Stimulated activated CD4-positive, alpha-beta T cell treated with anti-CD3 and anti-CD28 coated beads, TNF-alpha, amount 100 ng/mL, for 48 hours (primary cell): ENCODE measurements at places on chromosomes 4 and X.

- DNase-seq, result no peak
These were observed 54.6 kb upstream of the HHIP start for GRCh38 chr4:144591401-144591800.

DNA sequence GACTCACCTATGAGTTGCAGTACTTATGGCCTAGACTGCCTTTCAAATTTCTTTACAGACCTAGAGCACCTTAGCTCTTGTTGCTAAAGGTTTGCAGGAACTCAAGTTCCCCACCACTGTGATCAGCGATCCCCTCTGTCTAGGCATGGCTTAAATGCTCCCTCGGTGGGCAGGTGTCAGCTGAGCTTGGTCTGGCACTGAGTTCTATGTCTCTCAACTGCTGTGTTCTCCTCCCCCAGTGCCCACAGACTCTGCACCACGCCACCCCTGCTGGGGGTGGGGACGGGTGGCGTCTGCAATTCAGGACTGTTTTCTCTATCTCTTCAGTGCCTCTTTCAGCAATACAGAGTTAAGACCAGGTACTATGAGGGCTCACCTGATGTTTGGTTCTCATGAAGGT lies 30.5 kb downstream of the TMEM271 start:
- DNase-seq, result no peak

- no peak for DNase-seq
These were observed 54.5 kb downstream of the CCSER1 start for GRCh38 chr4:90181644-90182043.

DNA sequence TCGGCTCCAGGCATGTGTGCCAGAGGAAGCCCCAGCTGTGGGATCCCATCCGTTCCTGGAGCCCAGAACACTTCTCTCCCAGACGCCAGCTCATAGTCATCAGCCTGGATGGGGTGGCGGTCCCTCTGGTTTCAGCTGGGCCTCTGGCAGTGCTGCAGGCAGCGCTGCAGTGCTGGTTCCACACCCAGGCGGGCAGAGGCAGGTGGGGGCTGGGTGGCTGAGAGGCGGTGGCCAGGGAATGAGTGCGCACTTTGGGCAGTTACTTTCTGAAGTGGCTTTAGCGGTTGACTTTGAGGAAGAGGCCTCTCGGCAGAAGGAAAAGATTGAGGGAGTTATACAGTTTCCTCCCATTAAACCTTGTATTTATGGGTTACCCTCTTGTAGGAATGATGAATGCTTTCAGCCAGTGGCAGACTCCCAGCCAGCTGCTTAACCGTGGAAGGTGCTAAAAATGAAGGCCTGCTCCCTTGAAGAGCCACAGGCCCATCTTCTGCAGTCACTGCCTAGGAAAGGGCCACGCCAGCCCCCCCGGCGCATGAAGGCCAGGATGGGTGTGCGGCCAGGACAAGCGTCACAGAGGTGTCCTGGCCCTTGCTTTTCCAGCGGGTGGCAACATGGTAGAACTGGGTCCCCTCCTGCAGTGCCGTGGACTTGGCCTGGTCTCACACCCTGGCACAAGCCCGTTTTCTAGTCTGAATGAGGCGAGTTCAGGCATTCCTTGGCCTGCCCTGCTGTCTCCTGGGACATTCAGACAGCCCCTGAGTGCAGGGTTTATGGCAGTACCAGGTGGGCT lies 9.9 kb downstream of the TADA2B start:
- no peak for DNase-seq

DNA sequence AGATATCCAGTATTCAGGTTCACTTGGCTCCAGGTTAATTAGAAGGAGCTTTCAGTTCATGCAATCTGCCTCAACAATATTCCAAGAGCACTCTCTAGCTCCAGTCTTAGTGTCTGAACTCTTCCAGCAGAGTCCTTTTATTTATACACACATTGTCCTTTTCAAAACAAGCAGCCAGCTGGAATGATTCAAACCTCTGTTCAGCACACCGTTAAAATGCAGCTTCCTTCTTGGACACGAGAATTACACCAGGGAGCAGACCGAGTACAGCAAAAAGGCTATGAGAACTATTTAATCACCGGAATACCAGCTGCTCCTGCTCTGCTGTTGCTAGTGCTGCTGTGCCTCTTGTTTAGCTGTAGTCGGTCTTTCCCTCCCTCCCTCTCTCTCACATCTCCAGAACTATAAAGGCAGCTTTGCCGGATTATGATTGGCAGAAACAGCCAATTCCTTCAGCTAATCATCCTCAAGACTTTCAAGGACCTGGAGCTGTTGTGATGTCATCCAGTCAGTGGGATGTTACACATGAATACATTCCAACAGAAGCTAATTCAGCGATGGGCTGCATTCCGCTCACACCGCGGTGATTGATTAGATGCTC lies at the start of gene NDST4:
Gene NDST4, minus strand, starts transcription at position 115 of the 601 bp plus-strand sequence. CDS start 36,584 bp downstream, outside the sequence.
- DNase-seq, result no peak

- DNase-seq, result no peak
These were observed 61.8 kb downstream of the NFKB1 start for GRCh38 chr4:102563000-102563399.

DNA sequence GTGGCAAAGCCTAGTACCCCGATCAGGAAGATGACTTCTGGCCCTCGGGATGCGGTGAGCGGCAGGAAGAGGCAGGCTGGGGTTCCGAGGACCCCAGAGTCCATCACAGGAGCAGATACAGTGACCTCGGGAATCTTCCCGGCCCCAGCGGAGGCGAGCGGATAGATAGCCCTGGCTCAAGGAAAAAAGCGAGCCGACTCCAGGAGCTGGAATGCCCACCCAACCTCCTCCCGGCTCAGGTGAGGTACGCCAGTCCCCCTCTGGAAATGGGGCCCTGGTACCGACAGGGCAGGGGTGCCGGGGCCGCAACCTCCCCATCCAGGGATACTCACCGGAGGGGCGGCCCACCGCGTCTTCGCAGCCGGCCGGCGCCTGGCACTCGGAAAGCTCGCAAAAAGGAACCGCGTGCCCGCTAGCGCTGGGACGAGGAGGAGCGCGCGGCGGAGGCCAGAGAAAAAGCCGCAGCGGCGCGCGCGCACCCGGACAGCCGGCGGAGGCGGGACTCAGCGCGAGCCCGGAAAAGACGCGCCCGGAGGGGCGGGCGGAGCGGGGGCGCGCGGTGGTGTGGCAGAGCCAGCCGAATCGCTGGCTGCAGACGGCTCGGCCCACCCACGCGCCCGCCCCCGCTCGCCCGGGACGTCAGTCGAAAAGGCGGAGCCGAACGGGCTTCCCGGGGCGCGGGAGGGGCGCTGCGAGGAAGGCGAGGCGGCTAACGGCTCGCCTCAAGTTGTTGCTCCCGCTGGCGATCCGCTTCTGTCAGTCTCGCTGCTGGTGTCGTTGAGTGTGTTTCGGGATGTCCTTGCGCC lies at the start of gene ACSL4:
Gene ACSL4, minus strand, starts transcription at position 451 of the 806 bp plus-strand sequence. CDS start 49,894 bp downstream, outside the sequence.
- peak; percentile 75 for DNase-seq

- DNase-seq, result no peak
These were observed 81.5 kb downstream of the SHROOM2 start for GRCh38 chrX:9867753-9868152.

DNA sequence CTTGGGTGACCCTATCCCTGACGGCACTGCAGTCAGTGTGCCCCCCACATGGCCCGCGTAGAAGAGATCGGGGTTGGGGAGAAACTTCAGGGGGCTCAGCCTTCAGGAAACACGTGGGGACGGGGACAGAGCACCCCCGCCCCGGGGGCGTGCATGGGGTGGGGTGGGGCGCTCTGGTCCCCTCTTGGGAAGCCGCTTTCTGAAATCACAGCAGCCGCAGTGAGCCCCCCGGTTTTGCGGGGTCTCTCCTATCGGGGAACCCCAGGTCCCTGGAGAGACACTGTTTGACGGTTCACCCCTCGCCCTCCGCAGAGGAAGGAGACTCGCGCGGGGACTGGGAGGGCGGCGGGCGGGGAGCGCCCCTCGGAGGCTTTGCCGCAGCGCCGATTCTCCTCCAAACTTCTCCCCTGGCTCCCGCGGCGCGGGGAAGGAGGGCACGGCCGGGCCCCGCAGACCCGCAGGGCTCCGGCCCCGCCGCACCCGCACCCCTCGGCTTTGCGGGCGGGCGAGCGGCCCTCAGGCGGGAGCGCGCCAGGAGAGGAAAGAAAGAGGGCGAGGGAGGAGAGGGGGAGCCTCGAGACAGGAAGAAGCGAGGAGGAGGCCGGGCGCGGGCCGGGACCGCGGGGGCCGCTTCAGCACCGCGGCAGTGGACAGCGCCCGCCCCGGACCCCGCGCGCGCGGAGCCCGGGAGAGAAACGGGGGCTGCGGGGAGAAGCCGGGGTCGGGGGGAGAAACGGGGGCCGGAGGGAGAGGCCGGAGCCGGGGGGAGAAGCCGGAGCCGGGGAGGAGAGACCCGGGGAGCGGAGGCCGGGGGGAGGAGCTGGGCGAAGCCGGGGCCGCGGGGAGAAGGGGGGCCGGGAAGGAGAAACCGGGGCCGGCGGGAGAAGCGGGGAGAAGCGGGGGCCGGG lies 612 bp downstream of the CPLX1 start:
- DNase-seq, result no peak

DNA sequence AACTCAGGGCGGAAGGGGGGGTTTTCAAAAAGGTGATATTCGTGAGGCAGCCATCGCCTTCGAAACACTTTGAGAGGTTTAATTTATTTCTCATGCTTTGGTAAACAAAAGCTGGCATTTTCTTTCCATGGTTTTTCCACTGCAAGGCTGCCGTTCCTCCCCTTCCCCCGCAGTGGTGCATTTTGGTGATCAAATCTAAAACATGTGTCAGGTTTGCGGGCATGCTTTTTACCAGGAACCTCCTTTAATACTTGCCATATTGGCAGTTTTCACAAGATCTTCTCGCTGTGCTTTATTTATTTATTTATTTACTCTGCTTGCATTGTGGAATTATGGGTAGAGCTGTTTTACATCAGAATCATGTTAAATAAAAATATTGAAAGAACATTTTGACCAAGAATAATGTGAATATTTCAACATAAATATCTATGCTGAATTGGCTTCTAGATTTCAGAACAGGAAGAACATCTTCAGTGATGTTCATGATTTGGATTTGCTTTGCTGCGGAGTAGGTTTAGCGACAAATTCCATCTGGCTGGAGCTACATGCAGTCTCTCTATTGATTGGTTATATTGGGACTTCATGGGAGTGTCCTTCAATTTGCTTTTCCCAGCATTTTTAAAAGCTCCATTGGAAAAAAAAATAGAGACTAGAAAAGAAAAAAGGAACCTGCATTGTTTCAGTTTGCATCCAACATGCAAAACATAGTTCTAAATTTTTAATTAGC lies 54.4 kb downstream of the STOX2 start:
- DNase-seq, result no peak

DNA sequence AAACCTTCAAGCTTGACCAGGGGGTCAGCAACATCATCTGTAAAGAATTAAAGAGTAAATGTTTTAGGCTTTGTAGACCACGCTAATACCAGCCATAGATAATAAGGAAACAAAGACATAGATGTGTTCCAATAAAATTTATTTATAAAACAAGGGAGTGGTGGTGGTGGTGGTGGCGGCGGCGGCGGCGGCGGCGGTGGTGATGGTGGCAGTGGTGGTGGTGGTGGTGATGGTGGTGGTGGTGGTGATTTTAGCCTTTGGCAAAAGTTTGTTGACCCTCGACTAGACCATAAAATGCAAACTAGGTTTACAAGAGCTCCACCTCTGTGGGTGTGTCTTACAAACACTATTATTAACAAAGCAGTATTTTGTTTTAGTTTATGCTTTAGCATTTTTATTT lies 222.3 kb upstream of the SPOCK3 start:
- no peak for DNase-seq

DNA sequence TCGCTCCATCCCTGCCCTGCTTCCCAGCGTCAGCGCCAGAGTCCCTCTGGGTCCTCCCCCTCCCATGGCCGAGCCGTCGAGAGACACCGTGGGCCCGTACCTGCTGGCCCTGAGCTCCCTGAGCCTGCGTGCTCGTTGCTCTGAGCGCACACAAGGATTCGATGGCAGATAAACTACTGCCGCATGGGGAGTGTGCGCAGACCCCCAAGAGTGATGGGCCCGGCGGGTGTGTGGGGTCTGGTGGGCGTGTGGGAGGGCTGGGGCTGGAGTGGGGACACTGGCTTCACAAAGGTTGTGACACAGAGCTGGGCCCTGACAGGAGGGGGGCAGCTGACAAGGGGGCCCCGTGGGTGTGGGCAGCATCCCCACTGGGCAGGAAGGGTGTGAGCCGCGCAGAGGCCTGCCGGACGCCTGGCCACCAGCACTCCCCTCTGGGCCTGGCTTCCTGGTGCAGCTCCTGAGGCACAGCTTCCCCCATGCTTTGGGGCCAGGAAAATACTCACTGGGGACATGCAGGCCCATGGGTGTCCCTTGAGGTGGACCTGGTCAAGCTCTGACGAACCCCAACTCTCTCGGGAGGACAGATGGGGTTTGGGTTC lies 4.8 kb upstream of the RGS12 start:
- DNase-seq, result no peak

GRCh38 chrX:65017451-65017850 lies 41.2 kb upstream of the ZC4H2 start:
- DNase-seq, result no peak

DNA sequence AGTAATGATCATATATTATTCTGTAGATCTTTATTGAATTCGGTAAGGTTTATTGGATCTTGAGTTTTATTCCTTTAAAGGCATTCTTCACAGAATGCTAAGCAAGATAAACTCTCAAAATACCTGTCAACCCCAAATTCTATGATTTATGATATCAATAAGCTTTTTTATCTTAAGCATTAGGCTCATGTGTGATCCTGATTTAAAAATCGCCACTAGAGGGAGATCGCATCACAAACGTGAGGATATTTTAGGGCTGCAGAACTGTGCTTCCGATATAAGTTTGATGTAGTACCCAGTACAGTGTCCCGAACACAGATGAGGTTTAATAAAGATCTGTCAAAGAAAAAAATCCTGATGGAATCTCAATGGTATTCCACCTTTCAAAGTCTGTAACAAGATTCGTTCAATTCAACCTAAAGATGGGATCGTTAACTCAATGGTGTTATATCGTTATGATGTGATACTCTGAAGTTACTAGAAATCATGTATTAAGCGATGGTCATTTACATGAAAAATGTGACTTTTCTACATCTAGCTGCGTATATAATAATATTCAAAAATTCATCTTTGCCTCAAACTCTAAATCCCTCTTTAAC lies 169.0 kb downstream of the CORIN start:
- no peak for DNase-seq

- no peak for DNase-seq
These were observed 15.0 kb downstream of the SCARB2 start for GRCh38 chr4:76198411-76199237.

GRCh38 chrX:41209853-41210252 lies 124.1 kb upstream of the DDX3X start:
- DNase-seq, result no peak

DNA sequence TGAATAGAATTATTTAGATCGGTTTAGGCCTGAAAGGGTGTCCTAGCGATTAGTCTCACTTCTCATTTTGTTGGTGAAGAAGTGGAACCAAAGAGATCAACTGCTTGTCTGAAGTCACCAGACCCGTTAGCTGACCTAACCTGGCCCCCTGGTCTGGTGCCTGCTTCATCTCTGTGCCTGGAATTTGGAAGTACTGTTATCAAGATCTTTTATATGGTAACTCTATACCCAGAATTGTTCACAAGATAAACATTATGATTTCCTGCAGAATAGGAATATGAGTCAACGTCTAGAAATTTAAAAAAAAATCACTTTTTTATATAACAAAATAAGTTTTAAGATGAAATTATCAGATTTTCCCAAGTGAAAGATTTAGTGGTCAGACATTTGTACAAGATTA lies 37.2 kb downstream of the LRP2BP start:
- no peak for DNase-seq

- DNase-seq, result no peak
These were observed 36.0 kb downstream of the HTR2C start for GRCh38 chrX:114619874-114620273.
